AG04450 (cell line): ENCODE measurements at places on chromosomes 13 and 19.

DNA sequence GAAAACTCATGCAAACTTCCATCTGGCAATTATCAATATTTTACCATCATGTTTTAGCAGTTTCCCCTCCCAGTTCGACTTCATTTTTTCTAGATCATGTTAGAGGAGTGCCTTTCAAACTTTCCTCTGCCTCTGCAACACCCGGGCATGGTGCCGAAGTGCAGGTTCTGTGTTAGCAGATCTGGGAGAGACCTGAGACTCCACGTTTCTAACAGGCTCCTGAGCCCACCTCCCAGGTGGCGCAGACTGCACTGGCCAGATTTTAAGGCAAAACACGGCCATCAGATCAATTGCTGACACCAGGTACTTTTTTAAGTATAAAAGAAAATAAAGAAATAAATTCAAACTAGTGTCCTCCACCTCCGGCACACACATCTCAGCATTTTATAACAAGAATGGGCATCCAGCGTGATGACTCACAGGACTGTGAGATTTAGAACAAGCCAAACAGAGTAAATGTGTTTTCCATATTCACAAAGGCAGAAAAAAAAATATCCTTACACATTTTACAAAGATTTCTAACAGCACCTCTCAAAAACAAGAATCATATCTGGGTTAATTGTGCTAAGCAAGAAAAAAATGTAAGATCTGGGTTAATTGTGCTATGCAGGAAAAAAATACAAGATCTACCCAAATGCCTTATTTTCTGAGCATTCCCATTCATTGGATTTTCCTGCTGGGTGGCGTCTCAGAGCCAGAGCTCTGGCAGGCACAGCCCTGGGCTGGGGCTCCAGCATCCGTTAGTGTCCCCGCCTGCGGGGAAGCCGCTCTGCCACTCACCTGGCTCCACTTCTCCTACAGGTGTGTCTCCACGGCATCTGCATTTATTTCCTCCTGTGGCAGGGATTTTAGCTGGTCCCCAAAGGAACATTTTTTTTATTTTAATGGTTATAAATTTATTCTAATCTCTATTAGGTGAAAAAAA is 127.9 kb upstream of the SOX1 start:
- DNase-seq = no peak

DNA sequence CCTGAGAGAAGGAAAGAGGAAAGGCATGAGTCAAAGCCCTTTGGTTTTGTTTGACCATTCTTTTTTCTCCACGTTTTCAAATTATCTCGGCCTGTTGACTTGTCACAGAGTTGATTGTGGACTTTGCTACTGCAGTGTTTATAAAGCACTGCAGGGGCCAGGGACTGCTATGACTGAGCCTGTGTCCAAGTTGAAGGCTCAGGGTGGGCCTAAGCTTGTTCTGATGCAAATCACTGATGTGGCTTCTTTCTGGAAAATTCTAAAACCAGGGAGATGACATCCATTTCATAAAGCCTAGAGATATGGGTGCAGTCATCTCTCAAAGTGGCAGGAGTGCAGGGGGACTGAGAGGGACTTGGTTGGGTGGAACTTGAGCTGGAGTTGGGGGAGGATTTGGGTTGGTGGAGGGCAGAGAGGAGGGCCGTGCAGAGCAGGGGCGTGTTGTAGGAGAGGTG is 1.2 kb upstream of the CXCL17 start:
- DNase-seq = no peak

- DNase-seq = no peak
Observed at GRCh38 chr19:6811906-6812305, 39.4 kb downstream of the VAV1 start.

- DNase-seq = no peak
Observed at GRCh38 chr13:111630406-111630805, 310.0 kb downstream of the TEX29 start.

- DNase-seq = no peak
Observed at GRCh38 chr13:110103534-110103933, 203.4 kb downstream of the COL4A1 start.

- DNase-seq = no peak
Observed at GRCh38 chr13:47226516-47226915, 329.7 kb upstream of the HTR2A start.

DNA sequence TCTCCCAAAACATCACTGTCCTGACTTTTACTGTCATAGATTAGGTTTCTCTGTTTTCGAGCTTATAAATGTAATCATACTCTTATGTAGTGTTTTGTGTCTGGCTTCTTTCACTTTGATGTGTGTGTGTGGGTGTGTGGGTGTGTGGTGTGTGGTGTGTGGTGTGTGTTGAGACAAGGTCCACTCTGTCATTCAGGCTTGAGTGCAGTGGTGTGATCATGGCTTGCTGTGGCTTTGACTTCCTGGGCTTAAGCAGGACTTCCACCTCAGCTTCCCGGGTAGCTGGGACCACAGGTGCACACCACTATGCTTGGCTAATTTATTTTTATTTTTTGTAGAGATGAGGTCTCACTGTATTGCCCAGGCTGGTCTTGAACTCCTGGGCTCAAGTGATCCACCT is 59.6 kb downstream of the PDS5B start:
- DNase-seq = no peak

GRCh38 chr13:98285317-98285716 is 108.2 kb upstream of the RNF113B start:
- DNase-seq = no peak

- DNase-seq = no peak
Observed at GRCh38 chr19:41330481-41330880, 20.5 kb downstream of the CCDC97 start.
